ENCODE measurements at places on chromosomes 3 and 15.

GRCh38 chr3:72355168-72355567 lies 493.1 kb downstream of the SHQ1 start:
- DNase-seq = no peak

DNA sequence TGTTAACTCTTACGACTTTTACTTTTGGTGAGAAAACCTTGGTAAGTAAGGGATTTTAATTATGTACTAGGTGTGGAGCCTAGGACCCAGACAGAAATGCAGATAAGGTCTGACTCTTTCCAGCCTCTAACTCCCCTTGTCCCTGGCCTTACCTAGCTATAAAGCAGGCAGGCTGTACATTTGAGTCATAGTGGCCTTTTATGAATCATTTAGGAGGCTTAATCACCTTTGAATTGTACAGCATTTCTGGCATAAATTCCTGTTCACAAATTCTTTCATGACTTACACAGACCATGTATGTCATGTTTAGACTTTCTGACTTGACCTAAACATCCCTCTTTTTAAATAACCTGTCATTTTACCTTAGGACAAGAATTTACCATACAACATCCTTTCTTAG lies 47.4 kb downstream of the CHCHD4 start:
- no peak for DNase-seq

GRCh38 chr15:63013052-63013808 lies 29.3 kb upstream of the TPM1 start:
- DNase-seq = no peak

GRCh38 chr15:71435552-71435951 lies 320.3 kb downstream of the THSD4 start:
- no peak for DNase-seq

- no peak for DNase-seq
Measured at GRCh38 chr15:57388464-57388863, 12.2 kb downstream of the CGNL1 start.

DNA sequence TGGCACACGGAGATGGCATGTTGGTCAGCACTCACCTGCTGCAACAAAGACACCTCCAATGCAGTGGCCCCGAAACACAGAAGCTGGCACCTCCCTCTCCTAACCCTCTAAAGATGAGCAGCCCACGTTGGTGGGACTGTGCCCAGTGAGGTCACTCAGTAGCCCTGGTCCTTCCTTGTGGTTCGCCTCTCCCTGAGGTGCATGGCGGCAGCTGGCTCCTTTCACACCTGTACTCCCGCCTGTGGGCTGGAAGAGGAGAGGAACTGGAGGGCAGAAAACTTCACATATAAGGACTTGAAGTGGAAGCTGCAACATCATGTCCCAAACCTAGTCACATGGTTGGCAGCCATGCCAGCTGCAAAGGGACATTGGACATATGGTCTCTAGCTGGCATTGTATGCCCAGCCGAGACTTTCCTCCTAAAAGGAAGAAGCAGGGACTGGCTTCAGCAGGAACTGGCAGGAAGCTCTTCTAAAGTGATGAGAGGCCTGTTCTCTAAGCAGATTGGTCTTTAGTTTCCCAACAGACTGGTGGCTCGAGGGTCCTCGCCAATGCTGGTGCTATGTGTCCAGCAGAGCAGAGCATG lies 10.8 kb upstream of the C3orf22 start:
- DNase-seq = no peak

- DNase-seq = no peak
Measured at GRCh38 chr3:159165961-159166360, 364.1 kb downstream of the MFSD1 start.

- DNase-seq = no peak
Measured at GRCh38 chr15:92184679-92185230, 208.9 kb upstream of the ST8SIA2 start.

- DNase-seq = peak; percentile 4
Measured at GRCh38 chr15:85048430-85048829, 66.8 kb downstream of the PDE8A start.

GRCh38 chr15:43508991-43509659 lies 8.3 kb upstream of the MAP1A start:
- no peak for DNase-seq

- no peak for DNase-seq
Measured at GRCh38 chr3:153866901-153867300, 254.3 kb upstream of the ARHGEF26 start.

- DNase-seq = no peak
Measured at GRCh38 chr3:18151199-18151598, 273.9 kb downstream of the SATB1 start.

GRCh38 chr15:22799902-22800301 lies 13.5 kb downstream of the NIPA1 start:
- no peak for DNase-seq

GRCh38 chr15:71677766-71678165 lies 132.6 kb upstream of the NR2E3 start:
- DNase-seq = no peak

- no peak for DNase-seq
Measured at GRCh38 chr15:95556866-95557225, 773.7 kb upstream of the NR2F2 start.

- DNase-seq = no peak
Measured at GRCh38 chr3:98099848-98100247, 12.9 kb downstream of the OR5AC2 start.

GRCh38 chr3:141707741-141708203 lies 30.3 kb upstream of the RNF7 start:
- no peak for DNase-seq

DNA sequence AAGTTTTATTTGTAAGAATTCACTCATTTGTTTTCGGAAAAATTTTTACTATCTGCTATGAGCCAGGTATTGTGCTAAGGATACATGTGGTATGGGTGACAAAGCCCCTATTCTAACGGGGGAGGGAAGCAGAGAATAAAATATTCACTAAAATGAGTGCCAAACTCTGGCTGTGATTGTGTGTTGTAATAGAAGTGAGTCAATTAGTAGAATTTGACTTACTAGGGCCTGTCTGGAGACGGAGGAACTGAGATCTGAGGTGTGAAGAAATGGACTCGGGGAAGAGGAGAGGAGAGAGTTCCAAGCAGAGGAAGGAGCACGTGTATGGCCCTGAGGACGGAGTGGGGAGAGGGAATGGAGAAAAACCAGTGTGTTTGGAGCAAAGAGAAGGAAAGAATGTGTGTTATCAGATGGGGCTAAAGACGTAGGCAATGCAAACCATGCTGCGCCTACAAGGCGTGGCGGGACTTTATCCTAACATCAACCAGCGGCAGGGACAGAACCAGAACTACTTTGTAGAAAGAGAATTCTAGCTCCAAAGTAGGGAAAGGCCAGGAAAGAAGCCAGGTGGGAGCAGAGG lies 89.1 kb downstream of the OSBPL10 start:
- DNase-seq = no peak

- no peak for DNase-seq
Measured at GRCh38 chr3:48225587-48225986, 2.3 kb downstream of the CAMP start.

DNA sequence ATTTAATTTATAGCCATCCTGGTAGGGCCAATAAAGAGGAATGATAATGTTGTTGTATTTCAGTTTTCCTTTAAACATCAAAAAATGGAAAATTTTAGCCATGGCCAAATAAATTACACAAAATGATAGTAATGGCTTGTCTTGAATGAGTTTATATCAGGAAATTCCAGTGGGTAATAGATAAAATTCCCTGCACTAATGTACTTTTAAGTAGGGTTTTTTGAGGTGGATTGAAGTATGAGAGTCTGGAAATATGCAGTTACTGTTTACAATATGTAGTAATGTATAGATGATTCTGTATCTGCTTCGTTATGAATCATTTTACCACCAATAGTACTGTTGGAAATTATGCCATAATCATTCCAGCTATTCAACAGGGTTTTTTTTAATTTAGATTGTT lies 219.4 kb upstream of the ROBO2 start:
- no peak for DNase-seq

- peak; percentile 88 for DNase-seq
Measured at GRCh38 chr3:135034291-135034768, 239.3 kb downstream of the EPHB1 start.

DNA sequence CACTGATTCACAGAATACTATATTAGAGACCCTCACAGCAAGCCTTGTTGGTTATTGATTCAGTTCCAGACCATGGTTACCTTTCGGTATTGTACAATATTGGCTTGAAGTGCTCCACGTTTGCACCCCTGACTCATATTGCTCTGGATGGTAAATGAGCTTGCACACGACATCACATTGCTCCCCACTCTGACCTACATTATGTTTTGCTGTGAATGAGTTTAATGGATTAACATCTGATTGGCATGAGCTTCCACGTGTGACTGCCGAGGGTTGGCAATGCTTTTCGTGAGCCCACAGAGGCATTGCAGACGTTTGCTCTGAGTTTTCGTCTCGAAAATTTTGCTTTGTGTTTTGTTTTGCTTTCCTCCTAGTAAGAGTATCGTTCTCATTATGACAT lies 225.8 kb upstream of the ICE2 start:
- DNase-seq = no peak

DNA sequence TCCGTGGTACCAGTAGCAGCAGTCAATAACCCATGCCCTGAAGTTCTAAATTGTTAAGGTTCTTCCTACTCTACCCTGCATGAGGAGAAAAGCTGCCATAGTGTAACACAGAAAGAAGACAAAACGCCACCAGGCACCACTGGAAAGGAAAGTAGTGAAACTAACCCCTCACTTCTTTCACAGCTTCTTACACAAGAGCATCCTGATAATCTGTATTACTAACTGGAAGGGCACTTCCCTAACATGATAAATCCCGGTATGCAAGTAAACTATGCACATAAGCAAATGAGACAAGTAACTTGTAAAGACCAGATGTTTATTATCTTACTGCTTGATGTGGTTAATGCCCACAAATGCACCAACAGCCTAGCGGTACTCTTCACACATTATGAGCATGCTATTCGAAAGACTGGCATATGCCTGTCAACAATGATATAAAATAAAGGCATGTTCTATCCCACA lies 141.3 kb downstream of the ADAM10 start:
- DNase-seq = no peak

- no peak for DNase-seq
Measured at GRCh38 chr3:138222131-138222941, 35.2 kb downstream of the ARMC8 start.

DNA sequence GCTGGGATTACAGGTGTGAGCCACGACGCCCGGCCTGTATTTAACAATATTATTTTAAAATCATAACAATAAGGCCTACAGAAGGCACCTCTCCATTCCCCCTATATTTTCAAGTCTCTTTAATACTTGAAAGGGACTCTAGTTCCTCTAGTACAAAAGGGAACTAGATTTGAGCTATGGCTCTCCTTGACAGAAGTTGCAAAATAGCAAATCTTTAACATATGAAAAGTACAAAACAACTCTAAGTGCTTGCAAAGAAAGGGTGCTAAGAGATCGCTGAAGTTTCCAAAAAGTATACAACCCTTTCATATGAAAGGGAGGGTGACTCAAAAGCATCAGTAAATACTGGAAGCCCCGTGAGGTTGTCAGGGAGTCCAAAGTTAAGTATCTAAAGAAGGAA lies 23.8 kb downstream of the AP3S2 start:
- DNase-seq = no peak

DNA sequence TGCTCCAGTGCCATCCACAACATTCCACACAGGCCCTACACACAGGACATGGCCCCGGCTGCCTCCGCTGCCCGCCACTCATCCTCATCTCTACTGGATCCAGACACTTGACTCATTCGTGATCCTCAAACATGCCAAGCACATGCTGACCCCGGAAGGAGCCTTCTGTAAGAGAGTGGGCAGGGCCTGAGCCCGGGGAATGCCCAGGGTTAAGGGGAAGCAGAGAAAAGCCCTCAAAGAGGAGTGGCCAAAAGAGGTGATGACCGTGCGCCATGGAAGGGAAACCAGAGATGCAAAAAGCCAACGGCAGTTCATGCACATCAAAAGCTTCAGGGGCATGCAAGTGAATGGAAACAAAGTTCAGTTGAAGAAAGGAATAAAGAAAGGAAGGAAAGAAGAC lies 46.1 kb downstream of the RFTN1 start:
- no peak for DNase-seq

GRCh38 chr3:12312010-12312409 lies 23.1 kb downstream of the PPARG start:
- DNase-seq = no peak

DNA sequence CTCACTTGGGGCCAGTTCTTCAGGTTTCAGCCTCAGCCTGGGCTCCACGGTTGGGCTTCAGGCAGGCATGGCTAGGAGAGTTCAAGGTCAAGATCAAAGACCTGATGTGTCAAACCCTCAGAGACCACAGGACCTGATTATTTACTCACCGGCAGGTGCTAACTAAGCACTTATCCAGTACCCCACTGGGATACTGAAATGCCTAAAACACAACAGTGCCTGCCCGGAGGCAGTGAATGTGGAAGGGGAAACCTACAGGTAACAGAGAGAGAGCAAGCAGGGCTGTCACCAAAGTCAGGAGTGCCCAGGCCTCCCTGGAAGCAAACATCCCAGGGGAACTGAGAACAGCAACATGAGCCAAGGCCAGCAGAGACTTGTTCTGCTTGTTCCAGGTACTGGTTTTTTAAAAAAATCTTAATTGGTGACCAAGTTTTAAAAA lies 6.7 kb downstream of the IDH2 start:
- peak; percentile 64 for DNase-seq

- no peak for DNase-seq
Measured at GRCh38 chr3:120650311-120650710, 31.7 kb downstream of the HGD start.

GRCh38 chr15:83288381-83288801 lies 3.9 kb upstream of the BNC1 start:
- no peak for DNase-seq

DNA sequence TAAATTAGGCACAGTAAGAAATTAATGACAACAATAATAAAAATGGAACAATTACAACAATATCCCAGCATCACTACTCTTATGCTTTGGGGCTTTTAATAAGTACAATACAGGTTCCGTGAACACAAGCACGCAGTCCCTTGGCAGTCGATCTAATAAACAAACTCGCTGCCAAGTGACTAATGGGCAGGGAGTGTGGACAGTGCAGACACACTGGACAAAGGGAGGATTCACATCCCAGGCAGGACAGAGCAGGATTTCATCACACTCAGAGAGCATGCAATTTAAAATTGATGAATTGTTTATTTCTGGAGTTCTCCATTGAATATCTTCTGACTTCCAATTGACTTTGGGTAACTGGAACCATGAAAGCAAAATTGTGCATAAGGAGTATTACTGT lies 524.1 kb upstream of the CFAP20DC start:
- no peak for DNase-seq

GRCh38 chr15:22224241-22224671 lies 143.9 kb downstream of the OR4M2 start:
- no peak for DNase-seq

GRCh38 chr3:99850608-99851007 lies 32.9 kb downstream of the CMSS1 start:
- no peak for DNase-seq

- no peak for DNase-seq
Measured at GRCh38 chr3:157335233-157336076, 101.2 kb upstream of the PTX3 start.

GRCh38 chr3:100317912-100318311 lies 16.6 kb upstream of the NIT2 start:
- no peak for DNase-seq

Data from NCI-H510A treated with DMSO at 0.1 percent for 48 hours (cell line).